ENCODE measurements at places on chromosomes 5 and 9.
A peak's percentile ranks its signal among the peaks of the same experiment; 100 is the strongest.

GRCh38 chr9:85163415-85163814, 493.9 kb downstream of the NTRK2 start:
- DNase-seq = no peak

- no peak for DNase-seq
Observed at GRCh38 chr5:77102549-77102948, 15.5 kb upstream of the ZBED3 start.

GRCh38 chr5:127813633-127814587, 110.7 kb downstream of the CCDC192 start:
- DNase-seq = no peak

GRCh38 chr9:92094655-92095054, 20.6 kb downstream of the SPTLC1 start:
- DNase-seq = no peak

- no peak for DNase-seq
Observed at GRCh38 chr9:12595400-12595799, 97.8 kb upstream of the TYRP1 start.

DNA sequence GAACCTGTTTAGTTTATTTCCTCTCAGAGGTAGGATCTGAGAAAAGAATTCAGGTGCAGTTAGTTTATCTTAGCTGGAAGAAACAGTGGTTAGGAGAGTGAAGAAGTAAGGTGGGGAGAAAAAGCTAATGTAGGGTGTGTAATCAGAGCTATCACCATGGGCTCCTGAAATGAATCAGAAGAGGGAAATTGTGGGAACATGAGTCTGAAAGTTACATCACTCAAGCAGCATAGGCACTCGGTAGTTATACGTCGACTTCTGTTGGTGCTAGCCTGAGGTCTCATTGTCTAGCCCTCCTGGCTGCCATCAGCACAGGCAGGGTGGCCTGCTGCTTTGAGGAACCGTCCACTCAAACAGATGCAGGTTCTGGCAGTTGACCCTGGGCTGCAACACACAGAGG, 56.7 kb upstream of the NPR3 start:
- DNase-seq = no peak

- no peak for DNase-seq
Observed at GRCh38 chr5:102782217-102782872, 27.2 kb downstream of the PAM start.

DNA sequence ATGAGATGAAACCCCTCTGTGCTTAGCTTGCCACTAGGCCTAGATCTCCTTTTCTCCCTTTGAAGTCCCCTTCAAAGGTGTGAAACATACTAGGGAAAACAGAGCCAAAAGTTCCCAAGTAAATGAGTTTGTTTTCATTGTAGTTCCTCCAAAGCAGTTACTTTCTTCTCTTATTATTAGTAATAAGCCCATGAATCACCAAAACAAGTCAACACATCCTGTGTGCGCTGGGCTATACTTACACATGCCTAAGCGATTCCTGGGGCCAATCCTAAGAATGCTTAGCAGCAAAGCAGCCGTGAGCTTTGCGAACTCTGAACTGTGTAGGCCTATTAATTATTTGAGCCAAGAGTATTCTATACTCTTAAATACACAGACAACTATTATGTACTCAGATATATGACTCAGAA, 7.6 kb downstream of the ENC1 start:
- no peak for DNase-seq

DNA sequence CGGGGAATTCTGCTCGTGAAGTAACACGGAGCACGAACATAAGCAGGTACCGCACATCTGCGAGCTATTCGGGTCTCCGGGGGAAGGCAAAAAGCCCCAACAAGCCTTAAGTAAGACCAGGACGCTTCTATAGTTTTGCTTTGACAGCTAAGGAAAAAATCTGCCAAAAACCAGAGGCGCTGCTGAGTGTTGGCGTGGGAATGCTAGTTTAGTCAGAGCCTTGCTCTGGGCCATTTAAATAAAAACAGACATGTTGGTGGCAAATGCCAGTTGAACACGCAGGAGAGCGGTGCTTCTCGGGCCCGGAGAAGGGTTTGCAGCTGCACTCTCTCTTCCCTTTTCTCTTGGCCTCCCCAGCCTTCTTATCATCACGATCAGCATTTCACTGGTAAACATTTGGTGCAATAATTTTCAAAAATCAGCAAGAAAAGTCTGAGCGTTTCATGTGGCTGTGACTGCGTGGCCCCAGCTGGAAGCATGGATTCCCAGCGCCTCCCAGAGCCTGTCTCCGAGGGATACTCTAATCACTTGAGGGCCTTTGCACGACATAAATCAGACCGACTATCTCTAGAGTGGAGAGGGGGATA, 6.4 kb upstream of the NOTCH1 start:
- no peak for DNase-seq

- no peak for DNase-seq
Observed at GRCh38 chr5:112795944-112796678, 58.4 kb downstream of the APC start.

GRCh38 chr9:98862936-98863335, 55.5 kb downstream of the GALNT12 start:
- DNase-seq = no peak

GRCh38 chr9:31776471-31776870, 608.0 kb upstream of the ACO1 start:
- DNase-seq = no peak

GRCh38 chr5:159456722-159457465, 126.6 kb upstream of the IL12B start:
- DNase-seq = peak; percentile 86

DNA sequence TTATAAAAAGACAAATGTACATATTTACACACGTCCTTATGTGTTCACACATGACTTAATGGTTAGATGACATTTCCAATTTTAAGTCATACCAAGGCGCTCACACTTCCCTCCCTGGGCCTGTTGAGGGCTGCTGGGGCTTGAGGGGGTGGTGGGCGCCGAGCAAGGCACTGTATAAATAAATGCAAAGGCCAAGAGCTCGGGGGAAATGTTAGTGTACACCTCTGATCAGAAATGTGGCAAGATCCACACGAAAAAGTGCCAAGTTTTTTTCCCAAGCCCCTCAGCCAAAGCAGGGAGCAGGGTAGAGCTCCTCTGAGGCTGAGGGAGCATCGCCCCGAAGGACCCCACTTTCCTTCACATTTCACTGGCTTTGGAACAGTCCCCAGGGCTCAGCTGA, 7.5 kb downstream of the IRF1 start:
- no peak for DNase-seq

- no peak for DNase-seq
Observed at GRCh38 chr5:169763376-169764017, 126.4 kb downstream of the DOCK2 start.

- DNase-seq = no peak
Observed at GRCh38 chr5:14743601-14744295, 79.2 kb downstream of the OTULIN start.

GRCh38 chr9:69168709-69169217, 5.3 kb upstream of the TJP2 start:
- no peak for DNase-seq

DNA sequence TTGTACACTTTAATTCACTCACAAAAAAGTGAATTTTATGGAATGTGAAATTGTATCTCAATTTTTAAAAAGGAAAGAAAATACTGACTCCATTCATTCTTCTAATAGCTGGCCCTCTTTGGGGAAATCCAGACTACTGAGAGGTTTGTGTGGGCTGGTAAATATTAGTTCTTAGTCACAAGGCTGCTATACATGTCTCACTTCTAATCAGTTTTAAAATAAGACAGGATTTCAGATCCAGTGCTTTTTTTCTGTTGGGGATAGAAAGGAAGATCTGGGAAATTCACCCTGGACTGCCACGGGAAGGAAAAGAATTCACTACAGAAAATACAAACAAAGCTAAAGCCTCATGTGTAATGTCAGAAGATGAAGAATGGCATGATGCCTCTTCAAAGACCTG, 32.7 kb upstream of the ADAMTSL1 start:
- no peak for DNase-seq

DNA sequence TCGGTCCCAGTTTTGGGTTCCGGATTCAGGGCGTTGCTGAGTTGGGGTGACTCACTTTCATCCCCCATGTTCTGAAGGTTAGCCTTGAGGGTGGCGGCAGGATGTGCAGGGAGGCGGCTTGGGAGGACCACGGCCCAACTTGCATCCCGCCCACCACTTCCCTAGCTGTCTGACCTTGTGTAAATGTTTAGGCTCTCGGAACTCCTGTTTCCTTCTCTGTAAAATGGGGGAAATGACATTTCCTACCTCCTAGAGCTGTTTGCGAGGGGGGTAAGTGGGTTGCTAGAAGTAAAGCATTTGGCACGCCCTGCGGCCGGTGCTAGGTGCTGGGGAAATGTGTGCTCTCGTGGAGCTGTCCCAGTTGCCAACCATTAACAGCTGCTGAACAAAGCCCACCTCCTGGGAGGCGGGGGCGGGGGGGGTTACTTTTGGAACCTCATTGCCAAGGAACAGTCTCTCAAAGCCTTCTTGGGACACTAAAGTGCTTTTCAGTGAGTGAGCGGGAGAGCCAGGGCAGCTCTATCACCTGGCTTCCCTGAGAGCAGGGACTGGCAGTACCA, 27.5 kb downstream of the PTGES2 start:
- DNase-seq = no peak

- no peak for DNase-seq
Observed at GRCh38 chr5:93519740-93520139, 61.3 kb downstream of the NR2F1-AS1 start.

DNA sequence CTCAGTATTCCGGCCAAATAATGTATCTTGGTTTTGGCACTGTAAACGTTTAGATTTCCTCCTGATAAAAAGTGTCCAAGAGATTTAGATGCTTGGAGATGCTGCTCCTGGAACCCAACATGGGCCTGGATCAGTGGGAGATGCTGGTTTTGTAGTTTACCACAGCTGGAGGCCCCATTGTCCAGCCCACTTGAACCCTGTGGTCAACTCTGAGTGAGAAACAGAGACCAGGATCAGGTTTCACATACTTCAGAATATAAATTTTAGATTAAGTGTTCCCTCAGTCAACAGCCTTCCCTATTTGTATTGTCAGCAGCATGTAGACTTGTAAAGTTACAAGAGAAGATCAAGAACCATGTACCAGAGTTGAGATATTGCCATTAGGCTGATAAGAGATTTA, 144.7 kb upstream of the C9orf72 start:
- no peak for DNase-seq

GRCh38 chr5:111512375-111513130, at the start of gene STARD4:
STARD4 (minus strand) TSS chr5:111512535; CDS start chr5:111507433, 5,102 bp downstream.
- peak; percentile 90 for DNase-seq
